ENCODE measurements at places on chromosomes 2 and 18.

GRCh38 chr18:51857989-51858388, 482.0 kb upstream of the DCC start:
- peak; percentile 37 for DNase-seq

- no peak for DNase-seq
Measured at GRCh38 chr2:64837116-64837731, 152.0 kb upstream of the SLC1A4 start.

GRCh38 chr2:48982887-48983435, 171.4 kb downstream of the FSHR start:
- DNase-seq: no peak

- peak; percentile 47 for DNase-seq
Measured at GRCh38 chr2:43039376-43040080, 186.9 kb downstream of the ZFP36L2 start.

DNA sequence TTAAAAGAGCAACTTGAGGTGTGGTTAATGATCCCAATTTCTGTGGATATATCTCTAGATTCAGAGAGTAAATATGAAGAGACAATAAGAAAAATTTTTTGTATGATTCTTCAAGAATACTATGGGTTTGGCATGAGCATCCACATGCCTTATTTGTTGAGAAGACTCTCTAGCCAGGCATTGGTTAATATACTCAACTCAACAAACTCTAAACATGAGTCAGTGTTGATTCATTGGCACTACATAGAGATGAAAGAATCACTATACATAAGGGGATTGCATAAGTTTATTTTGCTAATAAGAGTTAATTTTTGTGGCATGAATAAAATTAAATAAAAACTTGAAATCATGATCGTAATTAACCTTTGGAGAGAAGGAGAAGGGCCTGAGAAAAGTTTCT, 930.2 kb upstream of the LRRTM1 start:
- no peak for DNase-seq

All from hippocampal formation (tissue), 2 donors.